ENCODE measurements at places on chromosomes 7 and 10.

- DNase-seq, result no peak
Measured at GRCh38 chr7:40316176-40316575, 181.4 kb downstream of the SUGCT start.

DNA sequence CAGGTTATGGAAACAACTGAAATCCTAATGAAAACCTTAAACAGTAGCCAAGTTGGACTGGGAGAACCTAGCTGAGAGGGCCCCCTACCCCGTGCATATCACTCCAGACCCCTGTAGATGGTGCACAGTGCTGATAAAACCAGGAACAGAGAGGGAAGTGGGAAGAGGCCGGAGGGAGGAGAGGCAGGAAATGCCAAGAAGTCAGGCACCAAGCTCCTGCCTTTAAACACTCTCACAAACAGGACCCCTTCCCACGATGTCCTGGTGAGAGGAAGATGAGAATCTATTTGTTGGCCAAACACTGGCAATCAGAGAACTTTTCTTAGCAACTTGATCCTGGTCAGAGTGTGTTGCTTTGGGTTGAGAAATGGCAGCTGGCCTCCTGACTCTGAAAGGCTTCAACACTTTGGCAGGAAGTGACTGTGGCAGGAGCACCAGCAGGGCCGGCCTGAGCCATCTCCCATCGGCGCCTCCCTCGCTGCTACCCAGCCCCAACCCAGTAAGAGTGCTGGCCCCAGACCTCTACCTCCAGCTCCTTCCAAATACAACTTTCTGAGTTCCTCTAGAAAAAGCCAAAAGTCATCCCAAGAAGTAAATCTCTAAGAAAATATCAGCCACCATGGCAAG lies 39.5 kb downstream of the GSDME start:
- DNase-seq, result no peak

DNA sequence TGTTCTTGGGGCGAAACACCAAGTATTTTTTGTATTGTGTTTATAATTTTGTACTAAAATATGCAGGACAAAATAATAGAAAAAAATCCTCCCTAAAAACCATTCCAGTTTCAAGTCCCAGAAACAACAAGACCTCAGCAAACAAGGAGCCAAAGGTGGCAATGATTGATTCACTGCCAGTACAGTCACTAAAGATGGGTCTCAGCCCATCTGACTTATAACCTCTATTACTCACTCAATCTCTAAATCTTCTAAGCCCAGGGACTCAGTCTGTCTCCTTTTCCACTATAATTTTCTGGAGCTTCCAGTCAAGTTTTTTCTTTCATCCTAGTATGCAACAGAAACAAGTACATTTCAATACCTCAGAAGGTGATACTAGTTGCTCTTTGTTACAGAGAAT lies 33.3 kb downstream of the SNX13 start:
- DNase-seq, result no peak

DNA sequence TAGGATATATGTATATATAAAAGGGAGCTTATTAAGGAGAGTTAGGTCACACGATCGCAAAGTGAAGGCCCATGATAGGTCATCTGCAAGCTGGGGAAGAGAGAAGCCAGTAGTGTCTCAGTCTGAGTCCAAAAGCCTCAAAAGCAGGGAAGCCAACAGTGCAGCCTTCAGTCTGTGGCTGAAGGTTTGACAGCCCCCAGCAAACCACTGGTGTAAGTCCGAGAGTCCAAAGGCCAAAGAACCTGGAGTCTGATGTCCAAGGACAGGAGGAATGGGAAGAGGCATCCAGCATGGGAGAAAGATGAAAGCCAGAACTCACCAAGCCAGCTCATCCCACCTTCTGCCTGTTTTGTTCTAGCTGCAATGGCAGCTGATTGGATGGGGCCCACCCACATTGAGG lies 88.9 kb upstream of the TBX20 start:
- no peak for DNase-seq

DNA sequence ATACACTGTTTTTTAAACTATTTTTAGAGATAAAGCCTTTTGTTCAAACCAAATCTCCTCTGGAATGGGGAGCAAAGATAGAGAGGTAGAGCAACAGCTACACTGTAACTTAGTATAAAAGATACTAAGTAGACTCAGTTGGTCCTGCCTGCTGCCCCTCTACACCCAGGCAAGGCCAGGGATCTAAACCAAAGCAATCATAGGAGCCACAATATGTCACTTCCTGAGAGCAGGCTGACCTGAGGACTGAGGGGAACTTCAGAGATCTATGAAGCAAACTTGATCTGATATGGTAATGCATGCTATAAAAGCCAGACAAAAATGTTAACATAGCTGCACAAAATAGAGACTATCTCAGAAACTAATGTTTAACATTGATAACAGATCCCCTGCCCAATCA lies 7.0 kb upstream of the TRDMT1 start:
- DNase-seq, result no peak

DNA sequence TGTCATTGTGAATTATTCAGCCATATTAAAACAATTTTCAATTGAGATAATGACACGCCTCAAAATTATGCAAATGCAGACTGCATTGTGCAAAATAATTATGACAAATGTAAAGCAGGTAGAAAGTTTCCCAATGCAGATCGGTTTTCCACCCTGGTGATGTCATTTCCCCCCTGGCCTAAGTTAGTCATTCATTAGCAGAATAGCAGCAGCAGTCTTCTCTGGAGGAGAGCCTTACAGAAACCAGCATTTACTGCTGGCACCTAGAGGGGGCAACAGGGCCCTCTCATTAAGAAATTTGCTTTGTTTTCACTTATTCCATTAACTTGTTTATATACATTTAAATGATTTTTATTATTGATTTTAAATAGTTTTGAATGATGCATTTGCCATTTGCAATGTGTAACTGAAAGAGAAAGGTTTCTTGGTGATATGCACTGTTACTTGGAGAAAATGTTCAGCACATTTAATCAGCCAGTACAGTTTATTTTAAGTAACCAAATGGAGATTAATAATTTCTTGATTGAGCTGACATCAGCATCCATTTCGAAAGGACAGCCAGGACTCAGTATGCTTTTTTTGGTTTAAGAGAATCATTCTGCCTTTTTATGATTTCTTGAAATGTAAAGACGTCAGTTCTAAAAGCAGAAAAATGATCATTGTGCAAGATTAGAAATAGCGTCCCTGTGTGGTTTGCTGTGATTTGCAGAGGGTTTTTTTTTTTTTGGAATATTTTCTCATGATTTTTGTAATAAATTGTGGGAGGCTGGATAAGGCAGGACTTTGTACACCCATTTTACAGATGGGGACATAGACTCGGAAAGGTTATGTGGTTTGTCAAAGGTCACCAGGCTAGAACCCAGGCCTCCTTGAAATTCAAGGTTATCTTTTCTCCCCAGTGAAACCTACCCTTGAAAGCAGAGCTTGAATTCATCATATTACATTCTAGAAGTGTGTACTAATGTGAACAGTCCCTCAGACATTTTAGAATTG lies 3.5 kb downstream of the ARID5B start:
- no peak for DNase-seq

DNA sequence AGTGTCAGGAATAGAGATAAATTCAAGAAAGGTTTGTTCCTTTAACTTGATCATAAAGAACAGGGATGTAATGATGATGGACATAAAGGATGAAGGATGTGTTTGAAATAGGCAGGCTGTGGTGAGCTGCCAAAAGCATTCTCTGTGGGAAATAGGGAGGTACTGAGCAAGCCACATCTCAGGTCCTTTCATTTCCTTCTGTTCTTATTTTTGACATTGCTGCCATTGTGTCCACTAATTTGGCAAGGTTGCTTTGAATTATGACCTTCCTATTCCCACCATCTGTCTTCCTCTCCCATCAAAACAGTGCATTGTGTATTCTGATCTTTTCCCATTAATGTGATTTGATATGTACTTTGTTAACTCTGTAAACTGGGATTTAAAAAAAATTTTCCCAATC lies 9.4 kb downstream of the SCRN1 start:
- no peak for DNase-seq

- no peak for DNase-seq
Measured at GRCh38 chr10:59099481-59099880, 77.0 kb upstream of the PHYHIPL start.

DNA sequence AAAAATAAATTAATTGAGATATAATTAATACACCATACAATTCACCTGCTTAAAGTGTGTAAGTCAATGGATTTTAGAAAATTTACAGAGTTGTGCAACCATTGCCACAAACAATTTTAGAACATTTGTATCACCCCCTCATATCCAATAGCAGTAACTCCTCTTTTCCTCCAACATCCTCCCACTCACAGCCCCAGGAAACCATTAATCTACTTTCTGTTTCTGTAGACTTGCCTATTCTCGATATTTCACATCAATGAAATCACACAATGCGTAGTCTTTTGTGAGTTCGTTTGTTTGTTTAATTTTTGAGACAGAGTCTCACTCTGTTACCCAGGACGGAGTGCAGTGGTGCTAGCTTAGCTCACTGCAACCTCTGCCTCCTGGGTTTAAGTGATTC lies 13.7 kb upstream of the HERC4 start:
- no peak for DNase-seq

GRCh38 chr7:108090791-108091460 lies 39.2 kb downstream of the LAMB4 start:
- no peak for DNase-seq

GRCh38 chr10:98795467-98795866 lies 348.7 kb upstream of the HPS1 start:
- no peak for DNase-seq

DNA sequence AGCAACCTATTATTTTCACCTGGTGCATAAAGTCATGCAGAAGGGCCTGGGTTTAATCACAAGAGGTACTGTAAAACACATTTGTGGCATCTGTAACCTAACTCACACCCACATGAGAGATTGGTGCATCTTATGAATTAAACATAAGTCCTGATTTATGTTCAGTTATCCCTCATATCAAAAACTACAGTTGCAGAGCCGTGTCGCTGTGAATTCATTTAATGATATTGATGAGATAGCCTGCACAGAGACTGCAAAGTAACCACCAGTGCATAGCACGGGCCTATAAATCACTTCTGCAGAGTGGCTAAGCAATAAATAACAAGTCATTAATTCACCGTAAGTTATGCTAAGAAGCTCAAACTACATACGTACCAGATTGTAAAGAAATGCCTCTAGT lies 178.2 kb downstream of the RELN start:
- DNase-seq, result no peak

DNA sequence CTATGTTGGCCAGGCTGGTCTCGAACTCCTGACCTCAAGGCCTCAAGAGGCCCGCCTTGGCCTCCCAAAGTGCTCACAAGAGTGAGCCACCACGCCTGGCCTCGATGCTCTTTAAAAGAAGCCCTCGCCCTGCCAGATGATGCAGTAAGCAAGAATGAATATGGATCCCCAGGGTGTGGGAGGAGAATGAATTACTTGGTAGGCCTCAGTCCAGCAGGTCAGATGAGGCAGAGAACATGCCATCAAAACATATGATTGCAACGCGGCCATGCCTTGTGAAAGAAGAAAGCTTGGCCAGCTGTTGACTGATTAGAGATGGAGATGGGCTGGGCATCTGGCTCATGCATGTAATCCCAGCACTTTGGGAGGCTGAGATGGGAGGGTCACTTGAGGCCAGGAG lies 68.7 kb downstream of the CAMK1D start:
- no peak for DNase-seq

DNA sequence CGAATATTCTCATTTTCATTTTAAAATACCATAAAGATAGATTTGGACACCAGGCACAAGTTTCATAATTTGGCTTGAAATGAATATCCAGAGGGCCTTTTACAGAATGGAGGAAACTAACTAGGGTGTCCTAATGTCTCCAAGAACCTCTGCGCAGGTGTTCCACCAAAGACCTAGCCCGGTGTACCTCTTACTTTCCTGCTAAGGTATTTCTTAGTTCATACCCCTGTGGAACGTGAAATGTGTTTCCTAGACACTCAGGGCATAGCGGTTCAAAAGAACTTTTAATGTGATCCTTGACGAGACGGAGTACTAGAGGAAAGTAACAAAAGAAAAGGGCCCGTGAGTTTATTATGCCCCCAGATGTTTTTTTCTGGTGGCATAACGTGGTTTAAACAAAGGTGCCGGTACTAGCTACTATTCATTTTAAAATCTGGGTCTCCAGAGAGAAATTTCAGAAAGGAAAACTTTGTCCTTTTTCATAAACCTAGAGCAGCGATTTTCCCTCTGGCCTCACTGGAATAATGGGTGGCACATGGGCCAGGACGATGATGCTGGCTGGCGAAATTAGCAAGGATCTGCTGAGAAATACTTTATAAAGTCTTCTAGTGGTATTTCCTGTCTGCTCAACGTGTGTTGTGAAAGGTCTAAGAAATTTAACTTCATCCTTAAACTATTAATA lies 1.4 kb downstream of the APBB1IP start:
- DNase-seq, result no peak

- DNase-seq, result no peak
Measured at GRCh38 chr10:29317423-29318021, 28.7 kb downstream of the LYZL1 start.

DNA sequence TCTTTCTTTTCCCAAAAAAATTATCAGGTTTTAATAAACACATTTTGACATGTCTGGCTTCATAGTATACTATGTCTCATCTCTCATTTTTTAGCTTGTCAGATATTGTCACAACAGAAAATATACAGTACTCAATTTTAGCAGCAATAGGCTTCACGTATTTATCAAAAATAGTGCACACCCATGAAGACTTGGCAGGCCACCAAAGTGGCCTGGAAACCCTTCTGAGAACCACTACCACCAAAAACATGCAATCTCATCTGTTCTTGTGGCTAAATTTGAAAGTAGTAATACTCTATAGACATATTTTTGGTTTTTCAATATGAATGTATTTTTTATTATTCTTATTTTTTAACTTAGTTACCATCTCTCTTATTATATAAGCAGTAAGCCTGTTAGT lies 1094.5 kb upstream of the LRRN3 start:
- no peak for DNase-seq

GRCh38 chr10:111086574-111086973 lies 9.7 kb downstream of the ADRA2A start:
- no peak for DNase-seq

DNA sequence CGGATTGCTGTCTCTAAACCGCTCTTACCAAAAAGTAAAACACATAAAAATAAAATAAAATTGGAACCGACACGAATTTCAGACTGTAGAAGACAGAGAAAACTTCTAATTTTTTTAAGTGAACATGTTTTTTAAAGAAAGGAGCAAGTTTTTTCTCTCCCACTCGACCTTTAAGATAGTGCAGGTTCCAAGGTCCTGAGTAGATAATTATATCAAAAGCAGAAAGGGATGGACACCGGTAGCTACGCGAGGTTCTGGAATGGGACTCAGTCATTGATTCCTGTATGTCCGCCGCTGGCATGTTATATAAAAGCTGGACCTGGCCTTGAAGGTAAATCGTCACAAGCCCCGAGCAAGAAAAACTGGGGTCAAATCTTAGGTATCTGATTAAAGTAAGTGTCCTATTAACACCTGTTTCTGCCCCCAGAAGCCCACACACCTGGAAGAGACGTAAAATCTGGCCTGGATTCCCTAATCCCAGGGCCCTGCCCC lies 462 bp upstream of the CISD1 start:
- no peak for DNase-seq
